Putamen (tissue), 1 donor: ENCODE measurements at places on chromosomes 5 and 9.
A peak's percentile ranks its signal among the peaks of the same experiment; 100 is the strongest.

DNA sequence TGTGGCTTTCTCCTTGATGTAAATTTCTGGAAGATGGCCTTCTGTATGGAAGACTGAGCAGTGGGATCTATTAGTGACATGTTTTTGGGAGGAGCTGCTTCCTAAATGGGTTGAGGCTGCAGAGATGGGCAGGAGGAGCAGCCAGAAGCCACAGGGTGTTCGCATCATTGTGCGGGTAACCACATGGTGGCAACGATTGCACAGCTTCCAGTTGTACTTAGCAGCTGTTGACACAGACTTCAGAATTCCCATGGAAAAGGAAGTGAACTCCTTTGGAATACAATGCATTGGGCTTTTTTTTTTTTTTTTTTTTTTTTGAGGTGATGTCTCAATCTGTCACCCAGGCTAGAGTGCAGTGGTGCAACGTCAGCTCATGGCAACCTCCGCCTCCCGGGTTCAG is 297.3 kb downstream of the NR3C1 start:
- no peak for DNase-seq

DNA sequence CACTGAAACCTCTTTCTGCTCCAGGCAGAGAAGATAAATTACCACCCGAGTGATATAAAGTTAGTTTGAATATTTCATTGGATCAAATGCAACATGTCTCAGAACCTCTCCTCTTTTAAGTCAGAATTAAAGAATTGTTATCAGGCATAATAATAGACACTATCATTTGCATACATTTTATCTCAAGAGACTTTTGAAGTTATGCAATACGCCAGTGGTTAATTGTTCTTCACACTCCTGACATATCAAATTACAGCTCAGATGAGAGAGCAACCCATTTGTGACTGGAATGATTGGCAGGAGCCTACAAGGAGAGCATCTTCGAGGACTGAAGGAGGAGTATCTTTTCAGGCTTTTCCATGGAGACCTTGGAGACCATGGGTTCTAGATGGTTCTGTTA is 452.2 kb downstream of the KDM4C start:
- DNase-seq: peak; percentile 64

- no peak for DNase-seq
Observed at GRCh38 chr9:137113385-137114159, 961 bp downstream of the DPP7 start.

DNA sequence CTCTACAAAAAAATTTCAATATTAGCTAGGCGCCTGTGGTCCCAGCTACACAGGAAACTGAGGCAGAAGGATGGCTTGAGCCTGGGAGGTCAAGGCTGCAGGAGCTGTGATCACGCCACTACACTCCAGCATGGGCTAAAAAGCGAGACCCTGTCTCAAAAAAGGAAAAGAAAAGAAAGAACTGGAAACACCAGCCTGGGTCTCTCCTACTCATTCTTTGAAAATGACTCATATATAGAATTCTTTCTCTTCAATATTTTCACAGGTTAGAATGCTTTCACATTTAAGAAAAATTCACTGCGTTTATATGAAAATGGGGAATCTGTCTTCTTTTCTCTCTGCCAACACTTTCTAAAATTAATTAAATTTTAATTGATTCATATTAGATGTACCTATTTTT is 115.6 kb downstream of the TRPM6 start:
- DNase-seq: no peak

GRCh38 chr9:105114318-105114717 is 130.1 kb upstream of the SLC44A1 start:
- no peak for DNase-seq

- no peak for DNase-seq
Observed at GRCh38 chr5:468401-468800, 25.4 kb downstream of the EXOC3 start.

- DNase-seq: no peak
Observed at GRCh38 chr5:66149950-66150349, 5.8 kb downstream of the SREK1 start.

- DNase-seq: no peak
Observed at GRCh38 chr9:69513141-69513820, 158.9 kb downstream of the APBA1 start.

GRCh38 chr9:129640086-129640870 is 1.7 kb downstream of the ASB6 start:
- peak; percentile 86 for DNase-seq
